Activated naive CD8-positive, alpha-beta T cell treated with anti-CD3 and anti-CD28 coated beads for 36 hours (primary cell): ENCODE measurements at places on chromosomes 6 and 20.

- no peak for DNase-seq
These were observed 150.3 kb downstream of the MBOAT1 start for GRCh38 chr6:20061952-20062351.

- no peak for DNase-seq
These were observed 181.4 kb upstream of the MYLIP start for GRCh38 chr6:15947436-15947835.

GRCh38 chr6:145235207-145235606 lies 500.1 kb downstream of the EPM2A start:
- DNase-seq: no peak

DNA sequence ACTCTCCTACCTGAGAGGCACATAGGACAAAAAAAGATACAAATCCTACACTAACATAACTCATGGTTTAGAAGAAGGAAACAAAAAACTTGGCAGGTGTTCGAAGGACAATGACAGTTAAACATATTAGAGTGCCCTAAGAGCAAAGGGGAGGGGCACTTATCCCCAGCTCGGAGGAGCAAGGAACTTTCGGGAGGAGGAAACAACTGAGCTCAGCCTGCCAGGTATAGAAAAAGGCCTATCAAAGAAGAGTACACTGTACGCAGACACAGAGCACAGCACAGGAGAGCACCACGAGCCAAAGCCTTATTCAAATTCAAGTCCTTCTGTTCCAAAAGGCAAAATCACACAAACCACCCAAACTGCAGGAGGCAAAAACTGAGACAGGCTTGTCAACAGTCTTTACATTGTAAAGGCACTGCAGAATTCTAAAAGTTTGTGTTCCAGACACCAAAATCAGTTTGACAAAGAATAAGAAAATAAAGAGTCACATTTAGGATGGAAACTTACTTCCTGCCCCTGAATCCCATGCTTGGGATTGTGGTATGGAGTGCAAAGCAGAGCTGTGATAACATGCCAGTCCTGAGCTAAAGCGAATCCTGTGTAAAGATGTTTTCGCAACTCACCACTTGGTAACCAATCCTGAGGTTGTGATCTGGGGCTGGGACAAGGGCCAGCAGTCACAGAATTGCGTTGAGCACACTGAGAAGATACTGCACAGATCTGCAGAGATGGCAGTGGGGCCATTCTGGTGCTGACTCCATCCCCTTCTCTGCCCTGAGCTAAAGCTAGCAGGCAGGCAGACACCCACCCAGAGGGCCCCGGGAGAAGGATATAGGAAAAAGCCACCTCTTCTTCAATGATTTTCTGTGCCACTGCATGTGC lies 108.6 kb downstream of the CHD6 start:
- no peak for DNase-seq
